ENCODE measurements at places on chromosomes 5 and 9. TPM values are rescaled to one million over a fixed set of nuclear protein-coding genes. Genes with fewer than 3 reads are reported as not detected.

WDR31 gene
- 0.51 TPM for total RNA-seq

GADD45G gene
- total RNA-seq: 0.92 TPM

NR4A3 gene
- 0.19 TPM for total RNA-seq

DNA sequence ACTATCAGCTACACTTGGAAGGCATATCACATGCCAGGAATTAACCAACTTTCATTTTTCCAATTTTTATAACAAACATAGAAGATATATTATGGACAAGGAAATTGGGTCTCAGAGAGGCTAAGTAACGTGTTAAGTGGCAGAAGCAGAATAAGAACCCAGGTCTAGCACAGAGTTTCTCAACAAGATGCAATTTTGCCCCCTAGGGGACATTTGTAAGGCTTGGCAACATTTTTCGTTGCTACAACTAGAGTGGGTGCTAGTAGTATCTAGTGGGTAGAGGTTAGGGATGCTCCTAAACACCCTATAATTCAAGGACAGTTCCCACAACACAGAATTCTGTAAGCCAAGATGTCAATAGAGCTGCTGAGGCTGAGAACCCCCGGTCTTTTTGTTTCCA lies 180.6 kb downstream of the SNCAIP start:
- DNase-seq: no peak

GRCh38 chr5:134459010-134459403 lies 47.3 kb upstream of the CDKN2AIPNL start:
- DNase-seq: no peak

DNA sequence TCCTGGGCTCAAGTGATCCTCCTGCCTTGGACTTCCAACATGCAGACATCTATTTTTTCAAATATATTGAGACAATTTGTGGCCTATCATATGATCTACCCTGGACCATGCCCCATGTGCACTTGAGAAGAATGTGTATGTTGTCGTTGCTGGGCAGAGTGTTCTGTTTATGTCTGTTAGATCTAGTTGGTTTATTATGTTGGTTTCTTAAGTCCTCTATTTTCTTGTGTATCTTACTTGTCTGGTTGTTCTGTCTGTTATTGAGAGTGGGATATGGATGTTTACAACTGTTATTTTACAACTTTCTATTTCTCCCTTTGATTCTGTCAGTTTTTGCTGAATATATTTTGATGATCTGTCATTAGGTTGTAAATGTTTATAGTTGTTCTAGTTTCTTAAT lies 10.2 kb upstream of the TMEM171 start:
- no peak for DNase-seq

- no peak for DNase-seq
Observed at GRCh38 chr9:117465706-117466105, 50.8 kb upstream of the ASTN2 start.
